Activated T-helper 1 cell treated with anti-CD3 and anti-CD28 coated beads, Interleukin-2, amount 50 U/mL, for 16 hours (primary cell): ENCODE measurements at places on chromosomes 16 and 17.

DNA sequence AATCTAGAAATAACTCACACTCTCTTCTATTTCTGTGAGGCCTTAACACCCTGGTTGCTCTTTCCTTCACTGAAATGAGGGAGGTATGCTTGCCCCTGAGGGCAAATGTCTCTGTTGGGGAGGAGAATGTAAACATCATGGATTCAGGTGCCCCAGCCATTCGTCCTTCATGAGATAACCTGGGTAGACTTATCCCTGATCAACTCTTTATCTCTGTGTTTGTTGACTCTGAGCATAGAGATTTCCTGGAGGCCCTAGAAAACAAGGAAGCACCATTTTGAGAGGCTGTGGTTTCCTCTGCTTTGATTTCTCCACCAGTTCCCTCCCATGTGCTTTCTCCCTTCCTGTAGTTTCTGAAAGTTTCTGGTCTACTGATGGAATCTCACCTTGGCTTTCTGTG is 77.3 kb downstream of the PHKB start:
- no peak for DNase-seq

DNA sequence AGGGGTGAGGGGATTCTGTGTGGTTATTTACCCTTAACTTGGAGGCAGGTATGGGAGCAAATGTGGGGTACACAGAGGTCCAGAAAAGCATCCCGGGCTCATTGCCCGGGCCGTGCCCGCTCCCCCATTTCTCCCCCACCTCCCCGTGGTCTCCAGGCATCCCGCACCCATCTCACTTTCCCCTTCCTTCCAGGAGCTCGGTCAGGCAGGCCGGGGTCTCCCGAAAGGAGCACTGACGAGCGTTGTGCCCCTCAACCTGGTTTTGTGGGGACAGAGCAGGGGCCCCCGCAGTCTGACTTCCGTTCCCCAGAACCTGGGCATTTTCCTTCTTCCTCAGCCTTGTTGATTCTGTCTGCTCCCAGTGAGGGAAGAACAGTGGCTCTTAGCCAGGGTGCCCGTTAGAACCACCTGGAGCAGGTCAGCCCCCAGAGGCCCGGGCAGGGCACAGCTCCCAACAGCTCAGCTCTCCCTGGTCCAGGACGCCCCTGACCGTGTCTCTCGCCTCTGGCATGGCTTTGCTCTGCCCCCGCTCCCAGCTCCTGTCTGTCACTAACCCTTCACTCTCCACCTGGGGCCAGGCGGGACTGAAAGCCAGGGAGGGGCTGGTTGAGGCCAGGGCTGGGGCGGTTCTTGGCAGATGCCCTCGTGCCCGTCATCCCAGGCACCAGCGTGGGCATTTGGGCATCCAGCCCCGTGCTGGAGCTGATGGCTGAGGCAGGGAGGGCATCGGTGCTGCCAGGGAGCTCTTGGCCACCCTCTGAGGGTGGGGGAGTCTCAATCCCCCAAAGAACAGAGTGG is 12.5 kb upstream of the NUDT16L1 start:
- no peak for DNase-seq

- no peak for DNase-seq
Observed at GRCh38 chr17:43846963-43847371, at the start of gene CD300LG. Gene CD300LG, plus strand, starts transcription at chr17:43847176. Its CDS starts 41 bp downstream, at chr17:43847217.

GRCh38 chr17:80927791-80928216 is 63.8 kb upstream of the CHMP6 start:
- DNase-seq: no peak

DNA sequence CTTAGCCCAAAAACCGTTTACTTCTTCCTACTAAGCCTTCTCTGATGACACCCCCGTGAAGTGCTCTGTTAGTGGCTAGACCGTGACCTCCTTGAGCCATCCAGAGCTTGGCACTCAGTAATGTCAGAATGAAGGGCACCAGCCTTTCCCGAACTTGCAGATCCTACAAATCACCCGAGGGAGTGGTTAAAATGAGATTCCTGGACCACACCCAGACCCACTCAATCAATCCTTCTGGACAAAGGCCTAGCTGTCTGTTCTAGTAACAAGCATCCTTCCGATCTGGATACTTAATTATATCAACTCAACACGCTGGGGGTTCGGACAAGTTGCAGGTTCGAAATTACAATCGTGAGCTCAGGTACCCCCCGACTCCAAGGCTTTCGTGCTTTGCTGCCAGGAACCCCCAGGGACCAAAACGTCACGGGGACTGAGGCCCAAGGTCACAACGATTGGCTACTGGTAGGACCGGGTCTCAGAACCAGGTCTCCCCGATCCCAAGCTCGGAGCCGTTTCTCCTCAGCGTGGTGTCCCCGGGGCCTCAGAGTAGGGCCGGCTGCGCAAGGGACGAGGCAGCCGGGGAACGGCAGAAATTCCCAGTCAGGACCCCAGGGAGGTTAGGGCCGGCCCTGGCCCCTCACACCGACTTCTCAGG is 527 bp downstream of the CIAPIN1 start:
- DNase-seq: no peak

GRCh38 chr17:67582673-67583081 is 135.1 kb upstream of the NOL11 start:
- DNase-seq: no peak

DNA sequence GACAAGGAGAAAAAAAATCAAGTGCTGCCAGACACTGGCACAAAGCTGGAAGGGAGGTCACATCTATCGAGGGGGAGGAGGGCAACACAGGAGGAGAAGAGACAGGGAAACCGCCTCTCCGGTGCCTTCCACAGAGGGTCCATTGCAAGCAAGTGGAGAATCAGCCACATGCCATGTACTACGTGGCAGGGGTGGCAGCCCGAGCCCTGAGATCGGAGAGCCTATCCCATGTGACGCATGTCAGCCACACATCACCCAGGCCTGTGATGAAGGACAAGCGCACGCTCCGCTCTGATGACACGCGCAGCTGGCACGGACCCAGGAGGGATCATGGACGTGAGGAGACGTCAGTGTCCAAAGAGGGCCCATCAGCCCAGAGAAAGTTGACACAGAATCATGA is 30.1 kb downstream of the ADCY9 start:
- no peak for DNase-seq

GRCh38 chr17:7747635-7748071 is 30.1 kb downstream of the DNAH2 start:
- no peak for DNase-seq

DNA sequence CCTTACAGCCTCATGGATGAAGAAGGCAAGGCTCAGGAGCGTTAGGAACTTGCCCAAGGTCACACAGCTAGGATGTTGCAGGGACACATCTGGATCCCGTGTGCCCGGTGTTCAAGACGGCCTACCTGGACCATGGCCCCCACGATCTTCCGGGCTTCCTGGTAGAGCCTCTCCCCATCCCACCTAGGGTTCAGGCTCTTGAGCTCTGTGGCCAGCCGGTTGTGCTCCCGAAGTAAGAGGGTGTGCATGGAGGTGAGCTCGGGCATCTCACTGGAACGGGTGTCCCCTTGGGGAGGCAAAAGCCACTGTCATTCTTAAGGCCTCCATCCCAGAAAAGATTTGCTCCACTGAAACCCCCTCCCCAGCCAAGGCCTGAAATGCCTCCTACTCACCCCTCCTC is 5.3 kb downstream of the MPO start:
- no peak for DNase-seq

- DNase-seq: no peak
Observed at GRCh38 chr16:57379579-57379978, 7.3 kb downstream of the CX3CL1 start.

- DNase-seq: no peak
Observed at GRCh38 chr16:31219154-31219741, 2.3 kb upstream of the PYDC1 start.

GRCh38 chr16:50809561-50809960 is 67.7 kb downstream of the CYLD start:
- DNase-seq: no peak
